ENCODE measurements at places on chromosomes 2 and 18.
A peak's percentile ranks its signal among the peaks of the same experiment; 100 is the strongest.

DNA sequence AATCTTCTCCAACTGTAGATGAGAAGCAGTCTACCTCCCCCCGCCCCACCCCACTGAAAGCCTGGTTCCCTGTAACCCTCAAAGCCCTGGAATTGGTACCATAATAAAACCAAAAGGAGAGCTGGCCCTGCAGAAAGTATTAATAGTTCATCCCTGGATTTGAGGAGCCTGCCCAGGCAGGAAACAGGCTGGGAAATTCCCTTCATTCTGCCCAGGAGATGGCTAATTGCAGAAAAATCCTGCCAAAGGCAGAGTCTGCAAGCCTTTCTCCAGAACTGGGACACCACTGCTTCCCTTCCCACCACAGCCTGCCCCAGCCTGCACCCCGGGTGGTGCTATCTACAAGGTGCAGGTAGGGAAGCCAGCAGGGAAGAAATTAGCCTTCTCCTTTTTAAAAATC lies 16.3 kb downstream of the GKN2 start:
- DNase-seq, result no peak

- DNase-seq, result no peak
Measured at GRCh38 chr2:169796441-169796840, 2.2 kb upstream of the SSB start.

GRCh38 chr2:12764075-12764730 lies 47.5 kb downstream of the TRIB2 start:
- DNase-seq, result no peak

DNA sequence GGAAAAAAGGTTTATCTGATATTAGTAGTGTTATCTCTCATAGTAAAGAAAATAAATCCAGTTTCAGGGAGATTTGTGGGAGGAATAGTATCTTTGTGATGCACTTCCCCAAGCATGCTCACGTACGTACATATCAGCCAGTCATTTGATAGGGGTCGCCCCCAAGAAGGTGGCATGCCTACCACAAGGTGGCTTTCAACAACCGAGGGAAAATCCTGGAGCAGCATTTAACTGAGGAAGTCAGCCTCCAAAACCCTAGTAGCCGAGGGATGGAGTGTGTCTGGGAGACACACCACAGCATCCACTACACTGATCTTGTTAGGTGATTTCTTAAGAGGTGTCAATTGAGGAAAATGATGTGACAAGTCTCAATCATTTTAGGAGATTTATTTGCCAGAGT lies 623.9 kb downstream of the NYAP2 start:
- peak; percentile 3 for DNase-seq

DNA sequence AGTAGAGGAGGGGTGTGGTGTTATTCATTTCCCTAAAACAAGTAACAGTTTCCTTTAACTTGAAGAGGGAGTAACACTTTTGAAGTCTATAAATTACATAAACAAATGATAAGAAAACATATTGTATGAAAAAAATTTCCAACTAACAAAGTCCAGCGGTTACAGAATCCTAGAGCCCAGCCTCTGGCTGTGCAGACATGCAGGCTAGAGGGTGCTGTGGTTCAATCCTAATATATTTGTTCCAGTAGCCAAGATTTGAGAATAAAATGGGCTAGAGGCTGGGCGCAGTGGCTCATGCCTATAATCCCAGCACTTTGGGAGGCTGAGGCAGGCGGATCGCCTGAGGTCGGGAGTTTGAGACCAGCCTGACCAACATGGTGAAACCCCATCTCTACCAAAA lies 56.9 kb downstream of the WDR75 start:
- no peak for DNase-seq

DNA sequence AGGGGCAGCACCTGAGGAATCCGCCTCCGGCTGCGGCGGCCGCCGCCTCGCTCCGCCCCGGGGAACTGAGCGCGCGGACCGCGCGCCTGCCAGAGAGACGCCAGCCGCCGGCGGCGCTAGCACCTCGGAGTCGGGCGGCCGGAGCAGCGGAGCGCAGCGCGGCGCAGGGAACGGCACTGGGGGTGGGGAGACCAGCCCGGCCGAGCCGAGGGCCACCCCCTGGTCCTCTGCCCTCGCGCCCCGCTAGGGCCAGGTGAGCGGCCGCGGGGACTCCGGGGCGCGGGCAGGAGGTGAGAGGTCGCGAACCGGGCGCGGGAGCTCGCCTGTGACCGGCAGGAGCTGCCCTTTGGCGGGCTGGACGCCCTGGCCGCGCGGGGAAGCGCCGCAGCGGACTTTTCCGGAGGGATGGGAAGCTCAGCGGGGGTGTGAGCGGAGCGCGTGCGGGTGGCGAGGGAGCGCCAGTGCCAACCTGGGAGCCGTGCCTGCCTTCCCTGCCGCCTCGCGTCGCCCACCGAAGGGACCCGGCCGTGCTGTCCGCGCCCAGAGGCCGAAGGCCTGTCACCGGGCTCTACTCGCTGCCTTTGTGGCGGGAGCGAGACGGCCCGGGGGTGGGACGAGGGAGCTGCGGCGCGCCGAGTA lies at the start of gene GREB1L:
GREB1L (plus strand) TSS at position 92 of the 639 bp plus-strand sequence. CDS start 141,287 bp downstream, outside the sequence.
- no peak for DNase-seq

DNA sequence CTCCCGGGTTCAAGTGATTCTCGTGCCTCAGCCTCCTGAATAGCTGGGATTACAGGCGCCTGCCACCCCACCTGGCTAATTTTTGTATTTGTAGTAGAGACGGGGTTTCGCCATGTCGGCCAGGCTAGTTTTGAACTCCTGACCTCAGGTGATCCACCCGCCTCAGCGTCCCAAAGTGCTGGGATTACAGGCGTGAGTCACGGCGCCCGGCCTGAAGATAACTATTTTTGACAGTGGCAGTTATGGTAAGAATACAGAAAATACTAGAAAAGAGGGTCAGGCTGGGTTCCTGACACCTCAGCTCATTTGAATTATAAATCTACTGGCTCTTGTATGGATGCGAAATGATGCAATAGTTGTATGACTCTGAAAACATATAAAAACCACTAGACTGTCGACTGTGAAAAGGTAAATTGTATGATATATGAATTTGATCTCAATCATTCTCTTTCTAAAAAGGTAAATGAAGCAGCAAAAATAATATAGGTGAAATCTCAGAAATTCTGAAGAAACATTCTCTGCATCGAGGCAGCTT lies 11.1 kb upstream of the DGKD start:
- DNase-seq, result no peak

- DNase-seq, result no peak
Measured at GRCh38 chr2:27799646-27800010, 28.1 kb downstream of the MRPL33 start.

DNA sequence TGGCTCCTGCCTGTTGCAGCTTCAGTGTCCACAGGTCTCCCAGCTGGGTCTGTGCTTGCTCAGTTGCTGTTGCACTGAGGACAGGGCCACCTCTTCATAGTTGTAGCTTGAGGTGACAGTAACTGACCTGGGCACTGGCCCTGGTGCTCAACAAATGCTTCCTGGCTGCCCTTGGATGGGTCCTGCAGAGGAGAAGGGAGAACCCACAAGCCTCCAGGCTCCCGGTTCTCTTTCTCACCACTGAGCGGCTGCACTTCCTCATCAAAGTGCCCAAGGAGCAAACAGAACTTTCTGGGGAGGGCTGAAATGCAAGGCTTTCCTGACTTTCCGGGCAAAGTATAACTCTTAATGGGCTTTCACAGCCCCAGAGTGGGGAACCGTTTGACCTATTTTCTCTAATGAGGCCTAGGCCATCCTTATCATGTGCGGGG lies 38.7 kb downstream of the LCT start:
- no peak for DNase-seq

GRCh38 chr18:8097927-8098326 lies 511.3 kb upstream of the RAB12 start:
- no peak for DNase-seq

DNA sequence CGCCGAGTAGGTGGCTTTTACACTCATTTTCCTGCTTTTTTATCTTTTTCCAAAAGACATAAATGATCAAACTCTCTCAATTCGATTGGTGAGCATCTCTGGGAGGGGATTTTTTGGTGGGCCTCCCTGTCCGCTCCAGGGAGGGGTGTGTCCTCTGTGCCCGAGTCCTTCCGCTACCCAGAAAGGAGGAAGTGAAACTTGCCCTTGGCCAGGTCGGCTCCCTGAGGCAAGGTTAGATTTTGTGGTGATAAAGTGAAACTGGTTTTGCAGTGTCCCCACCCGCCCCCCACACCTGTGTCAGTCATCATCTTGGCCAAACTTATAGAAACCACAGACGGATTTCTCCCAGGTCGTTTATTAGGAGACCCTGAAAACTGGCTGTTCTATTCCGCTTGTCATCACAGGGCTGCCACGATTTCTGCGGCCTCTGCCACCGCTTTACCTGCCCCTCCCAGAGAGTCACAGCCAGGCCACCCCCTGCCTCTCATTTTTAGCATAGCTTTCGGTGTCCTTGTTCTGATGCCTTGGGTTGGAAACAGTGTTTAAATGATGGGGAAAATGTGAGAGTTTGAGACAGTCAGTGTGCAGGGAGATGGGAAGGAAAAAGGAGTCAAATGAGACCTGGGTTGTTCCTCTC lies 93.6 kb downstream of the SH3BP4 start:
- peak; percentile 90 for DNase-seq

GRCh38 chr2:219104107-219105035 lies 43.6 kb upstream of the IHH start:
- DNase-seq, result peak; percentile 49

- DNase-seq, result no peak
Measured at GRCh38 chr18:11251229-11251890, 102.0 kb upstream of the PIEZO2 start.

- no peak for DNase-seq
Measured at GRCh38 chr2:58800881-58801280, 559.8 kb upstream of the FANCL start.

DNA sequence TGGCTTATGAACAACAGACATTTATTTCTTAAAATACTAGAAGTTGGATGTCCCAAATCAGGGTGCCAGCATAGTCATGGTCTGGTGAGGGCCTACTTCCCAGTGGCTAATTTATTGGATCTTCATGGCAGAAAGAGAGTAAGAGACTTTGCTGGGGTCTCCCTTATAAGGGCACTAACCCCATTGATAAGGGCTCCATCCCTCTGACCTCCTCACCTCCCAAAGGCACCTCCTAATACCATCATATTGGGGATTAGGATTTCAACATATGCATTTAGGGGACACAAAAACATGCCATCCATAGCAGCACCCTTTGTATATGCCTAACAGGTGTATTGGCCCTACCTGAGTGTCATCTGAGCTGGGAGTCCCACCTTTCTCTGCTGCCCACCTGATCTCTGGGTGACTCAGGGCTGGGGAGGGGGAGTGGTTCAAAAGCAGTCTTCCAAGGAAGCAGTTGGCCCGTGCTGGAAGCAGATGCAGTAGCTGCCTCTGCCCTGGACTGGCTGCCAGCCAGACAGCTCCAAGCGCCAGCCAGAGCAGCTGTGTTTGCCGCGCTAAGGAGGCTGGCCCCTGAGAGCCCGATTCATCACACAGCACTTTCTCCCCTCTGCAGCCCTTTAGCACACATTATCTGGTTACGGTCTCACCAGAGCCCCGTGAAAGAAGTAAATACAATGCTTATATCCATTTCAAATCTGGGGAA lies 84.6 kb downstream of the SMAD7 start:
- DNase-seq, result no peak

DNA sequence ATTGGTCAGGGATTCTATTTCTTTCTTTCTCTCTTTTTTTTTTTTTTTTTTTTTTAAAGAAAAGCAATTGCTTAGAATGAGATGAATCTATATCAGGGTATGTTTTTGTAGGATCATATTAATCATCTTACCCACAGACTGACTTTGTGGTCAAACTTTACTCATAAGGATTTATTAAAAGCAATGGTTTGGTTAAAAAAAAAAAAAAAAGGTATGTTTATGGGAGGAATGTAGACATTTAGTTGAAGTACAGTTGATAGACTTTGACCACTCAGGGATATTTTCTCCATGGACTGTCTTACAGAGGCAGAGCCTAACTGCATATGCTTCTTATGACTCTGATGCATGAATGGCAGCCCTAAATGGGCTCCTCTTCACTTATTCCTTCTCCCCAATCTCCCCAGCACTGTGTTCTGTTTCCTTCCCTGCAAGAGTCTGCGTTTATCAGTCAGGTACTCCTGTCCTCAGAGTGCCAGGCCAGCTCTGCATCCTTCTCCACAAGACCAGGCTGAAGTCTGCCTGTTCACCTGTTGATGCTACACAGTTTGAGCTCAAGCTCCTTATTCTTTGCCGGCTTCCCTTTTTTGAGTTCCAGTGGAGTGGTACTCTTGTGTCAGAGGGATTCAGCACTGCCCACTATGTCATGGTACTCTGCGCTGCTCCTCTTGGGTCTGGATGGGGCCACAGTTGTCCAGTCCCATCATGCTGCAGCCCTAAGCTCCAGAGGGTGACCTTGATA lies 24.3 kb downstream of the CRIM1 start:
- no peak for DNase-seq

GRCh38 chr2:25757906-25758305 lies 84.5 kb upstream of the DTNB start:
- DNase-seq, result no peak

DNA sequence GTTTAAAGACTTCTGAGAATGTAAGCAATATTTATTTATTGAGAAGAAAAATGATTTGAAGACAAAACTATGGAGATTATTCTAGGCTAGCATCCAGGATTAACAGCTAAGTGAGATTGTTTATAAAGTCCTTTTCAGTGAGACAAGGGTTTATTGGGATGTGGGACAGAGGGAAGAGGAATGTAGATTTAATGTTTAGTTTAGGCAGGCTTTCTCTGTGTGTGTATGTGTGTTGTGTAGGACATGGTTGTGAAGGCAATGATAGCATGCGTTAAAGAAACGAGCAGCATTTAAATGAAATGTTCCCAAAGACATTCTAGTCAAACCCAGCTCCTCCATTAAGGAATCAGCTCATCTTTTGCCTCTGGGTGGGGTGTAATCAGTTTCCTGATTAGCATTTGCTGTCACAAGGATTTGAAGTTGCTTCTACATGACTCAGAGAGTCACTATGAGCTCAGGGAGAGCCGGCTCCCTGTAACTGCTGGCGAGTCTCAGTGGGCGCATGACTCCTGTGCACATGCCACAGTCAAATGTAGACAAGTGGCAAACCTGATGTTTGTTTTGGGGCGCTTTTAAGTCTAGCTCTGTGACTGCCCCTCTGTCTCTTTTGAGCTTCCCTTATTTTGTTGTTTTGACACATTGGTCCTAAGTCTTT lies 442.2 kb upstream of the CELF4 start:
- DNase-seq, result no peak

Data from OCI-LY7 (cell line).